Heart right ventricle (tissue), 16 donors: ENCODE measurements at places on chromosomes 12 and 14. TPM values are rescaled to one million over a fixed set of nuclear protein-coding genes. Genes with fewer than 3 reads are reported as not detected.

DPPA3 gene
- polyA plus RNA-seq, result not detected

KERA gene
- polyA plus RNA-seq, result not detected

LRTM2 gene
- not detected for polyA plus RNA-seq

HOXC12 gene
- not detected for polyA plus RNA-seq

HOXC9 gene
- not detected for polyA plus RNA-seq

OR4E2 gene
- polyA plus RNA-seq, result not detected

CBLN3 gene
- 1.8 TPM for polyA plus RNA-seq

PPP4R4 gene
- 0.22 TPM for polyA plus RNA-seq

TRPV4 gene
- 0.29 TPM for polyA plus RNA-seq

LRP1-AS gene
- polyA plus RNA-seq, result not detected

C14orf180 gene
- polyA plus RNA-seq, result 139 TPM

LHX5 gene
- not detected for polyA plus RNA-seq

GRCh38 chr12:3251067-3251466 is 173.9 kb downstream of the TSPAN9 start:
- no peak for DNase-seq

- DNase-seq, result no peak
Measured at GRCh38 chr12:45182511-45182910, 33.4 kb upstream of the ANO6 start.

DNA sequence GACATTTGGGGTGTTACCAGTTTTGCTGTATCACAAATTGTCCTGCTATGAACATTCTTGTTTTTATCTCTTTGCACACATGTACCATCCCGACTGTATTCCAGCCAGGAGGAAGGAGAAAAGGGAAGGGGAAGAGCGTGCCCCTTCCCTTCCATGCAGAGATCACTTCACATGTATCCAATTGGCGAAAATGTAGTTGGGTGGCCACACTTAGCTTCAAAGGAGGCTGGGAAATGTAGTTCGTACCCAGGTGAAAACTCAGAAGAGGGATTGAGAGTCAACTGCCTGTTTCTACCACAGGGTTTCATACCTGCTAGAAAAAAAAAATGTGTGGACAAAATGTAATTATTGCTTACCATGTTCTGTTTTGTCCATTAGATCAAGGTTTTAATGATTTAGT is 189.1 kb upstream of the PELI2 start:
- DNase-seq, result no peak

- DNase-seq, result no peak
Measured at GRCh38 chr12:8465301-8465996, 9.7 kb downstream of the CLEC6A start.

DNA sequence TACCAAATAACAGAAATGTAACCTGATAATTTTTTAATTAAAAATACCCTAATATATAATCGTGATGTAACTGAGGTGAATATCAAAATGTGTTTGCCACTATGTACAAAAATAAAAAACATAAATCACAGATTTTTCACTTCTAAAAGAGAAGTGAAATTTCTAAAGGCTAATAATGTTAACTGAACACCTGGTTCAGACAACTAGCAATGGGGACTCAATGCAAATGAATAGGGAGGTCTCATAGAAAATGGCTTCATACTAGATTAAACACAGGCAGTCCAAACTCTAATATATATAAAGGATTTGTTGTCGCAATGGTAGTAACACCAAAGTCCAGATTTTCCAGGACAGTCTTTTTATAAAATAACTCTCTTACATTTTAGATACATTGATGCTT is 365.4 kb upstream of the ATP2B1 start:
- no peak for DNase-seq

- peak; percentile 90 for DNase-seq
Measured at GRCh38 chr12:1606021-1606622, 11.7 kb upstream of the FBXL14 start.

DNA sequence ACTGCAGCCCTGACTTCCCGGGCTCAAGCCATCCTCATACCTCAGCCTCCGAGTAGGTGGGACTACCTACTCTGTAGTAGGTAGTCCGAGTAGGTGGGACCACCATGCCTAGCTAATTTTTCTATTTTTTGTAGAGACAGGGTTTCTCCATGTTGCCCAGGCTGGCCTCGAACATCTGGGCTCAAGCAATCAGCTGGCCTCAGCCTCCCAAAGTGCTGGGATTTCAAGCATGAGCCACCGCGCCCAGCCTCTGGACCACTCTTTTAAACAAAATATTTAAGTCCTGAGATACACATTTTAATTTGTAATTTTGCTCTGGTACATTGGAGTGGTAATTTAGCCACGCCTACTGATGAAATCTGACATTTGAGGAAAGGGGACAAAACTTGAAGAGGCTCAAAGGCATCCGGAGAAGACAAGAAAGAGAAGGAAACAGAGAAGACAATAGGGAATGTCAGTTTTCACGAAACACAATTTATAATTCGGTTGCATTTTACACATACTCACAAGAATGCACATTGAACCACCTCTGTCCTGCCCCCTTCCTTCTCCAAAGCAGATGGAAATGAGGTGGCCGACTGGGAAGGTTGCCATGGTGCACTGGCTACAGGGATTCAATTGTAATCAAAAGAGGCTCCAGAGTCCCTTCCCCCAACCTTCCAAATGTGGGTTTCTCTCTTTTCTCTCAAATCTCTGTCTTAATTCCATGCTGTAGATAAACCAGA is 9.7 kb upstream of the TUBA1A start:
- peak; percentile 48 for DNase-seq

GRCh38 chr14:93017301-93017797 is 94.4 kb downstream of the CHGA start:
- peak; percentile 55 for DNase-seq

DNA sequence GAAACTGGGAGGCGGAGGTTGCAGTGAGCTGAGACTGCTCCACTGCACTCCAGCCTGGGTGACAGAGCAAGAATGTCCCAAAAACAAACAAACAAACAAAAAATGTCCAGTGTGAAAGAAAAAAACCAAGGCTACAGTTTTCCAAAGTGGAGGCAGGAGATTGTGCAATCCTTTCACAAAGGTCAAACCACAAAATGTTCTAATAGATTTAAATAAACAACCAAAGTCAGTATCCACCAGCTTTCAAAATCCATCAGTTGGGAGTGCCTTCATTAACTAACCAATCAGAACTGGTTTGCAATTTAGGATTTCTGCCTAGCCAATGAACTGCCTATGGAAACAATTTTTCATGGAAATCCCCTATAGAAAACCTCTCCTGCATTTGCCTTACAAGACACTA is 52.3 kb upstream of the TRIM9 start:
- no peak for DNase-seq

- peak; percentile 98 for DNase-seq
Measured at GRCh38 chr14:34539407-34540180, at the start of gene EAPP. TSS of gene EAPP (minus strand) at chr14:34539701. CDS start at chr14:34539628, 73 bp downstream.

- no peak for DNase-seq
Measured at GRCh38 chr14:90642244-90642717, 173.9 kb downstream of the TTC7B start.

DNA sequence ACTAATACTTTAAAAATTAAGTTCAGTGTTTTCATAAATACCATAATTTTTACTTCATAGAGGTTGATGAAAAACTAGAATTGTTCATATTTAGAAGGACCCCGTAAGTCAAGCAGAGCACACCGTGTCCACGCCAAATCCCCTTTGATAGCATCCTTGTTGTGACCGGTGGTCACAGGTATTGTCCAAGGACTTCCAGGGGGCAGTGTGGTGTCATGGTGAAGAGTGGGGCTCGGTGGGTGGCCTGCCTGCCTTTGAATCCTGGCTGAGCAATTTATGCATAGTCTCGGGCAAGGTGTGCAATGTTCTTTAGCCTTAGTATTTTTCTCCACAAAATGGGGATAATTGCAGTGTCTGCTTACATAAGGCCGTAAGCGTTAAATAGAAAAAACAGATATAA is 169.9 kb downstream of the KTN1 start:
- no peak for DNase-seq

DNA sequence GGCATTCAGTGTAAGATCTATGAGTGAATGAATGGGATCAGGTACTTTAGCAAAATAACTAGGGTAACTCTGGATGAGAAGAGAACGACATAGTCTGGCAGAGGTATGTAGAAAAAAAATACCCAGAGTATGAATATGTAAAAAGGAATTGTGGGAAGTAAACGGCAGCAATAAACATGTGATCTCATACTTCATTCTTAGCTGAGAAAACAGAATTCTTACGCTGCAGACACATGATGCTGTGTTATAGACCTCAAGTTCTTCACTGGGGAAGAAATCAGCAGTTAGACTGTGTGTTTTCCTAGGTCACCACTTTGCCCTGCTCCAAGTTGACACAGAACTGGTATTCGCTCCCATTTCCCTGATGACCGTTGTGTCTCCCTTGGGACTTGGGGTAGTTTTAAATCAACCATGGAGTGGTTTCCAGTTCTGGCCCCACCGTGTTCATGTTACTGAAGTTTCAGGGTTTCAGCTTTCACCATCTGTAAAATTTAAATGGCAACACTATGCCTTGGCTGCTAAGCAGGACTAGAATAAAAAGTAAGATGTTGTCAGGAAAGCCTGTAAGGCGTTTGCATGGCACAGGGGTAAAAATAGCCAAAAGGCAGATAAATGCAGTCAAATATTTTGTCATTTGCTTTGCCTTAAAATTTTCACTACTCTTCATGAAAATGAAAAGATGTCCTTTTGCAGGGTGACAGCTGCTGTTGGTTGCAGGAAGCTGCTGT is 223.7 kb downstream of the PELI2 start:
- no peak for DNase-seq

DNA sequence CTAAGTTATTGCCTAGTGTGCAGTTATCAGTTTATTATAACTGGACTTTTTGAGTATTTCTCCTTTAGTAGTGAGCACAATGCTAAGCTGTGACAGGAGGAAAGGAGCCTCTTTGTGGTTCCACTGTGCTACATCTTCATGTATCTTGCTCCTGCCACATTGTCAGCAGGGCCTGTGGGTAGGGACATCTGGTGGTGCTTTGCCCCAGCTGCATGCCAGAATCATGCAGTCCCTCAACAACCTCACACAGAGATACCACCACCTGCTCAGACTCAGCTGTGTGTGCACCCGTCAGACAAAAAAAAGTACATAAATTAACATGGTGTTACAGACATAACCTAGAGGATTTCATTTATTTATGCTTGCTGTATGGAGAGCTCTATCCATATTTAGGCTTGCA is 51.1 kb downstream of the MIS18BP1 start:
- DNase-seq, result no peak

GRCh38 chr12:49920241-49920914 is 16.7 kb upstream of the FAIM2 start:
- no peak for DNase-seq

GRCh38 chr12:50482571-50482970 is 22.2 kb upstream of the DIP2B start:
- DNase-seq, result no peak

- DNase-seq, result no peak
Measured at GRCh38 chr12:95169368-95169767, 47.9 kb downstream of the FGD6 start.

DNA sequence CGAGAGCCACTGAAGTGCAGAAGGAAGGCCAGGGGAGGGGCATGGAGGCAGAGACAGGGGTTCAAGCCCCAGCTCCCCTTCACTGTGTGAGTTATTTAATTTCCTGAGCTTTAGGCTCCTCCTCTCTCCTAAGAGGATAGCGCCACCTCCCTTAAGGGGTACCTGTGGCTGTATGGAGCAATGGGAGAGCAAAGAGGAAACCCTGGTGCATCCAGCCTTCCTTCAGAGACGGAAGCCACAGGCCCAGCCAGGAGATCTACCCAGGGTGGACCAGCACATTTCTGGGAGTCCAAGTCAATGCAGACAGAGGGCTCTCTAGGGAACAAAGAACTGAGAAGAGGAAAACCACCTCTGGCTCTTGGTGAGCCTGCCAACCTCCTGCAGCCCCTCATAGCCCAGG is 90.3 kb downstream of the ZFP36L1 start:
- DNase-seq, result no peak

- DNase-seq, result no peak
Measured at GRCh38 chr14:104148433-104149277, 10.3 kb downstream of the KIF26A start.

- peak; percentile 95 for DNase-seq
Measured at GRCh38 chr14:104826189-104826860, 25.4 kb downstream of the ZBTB42 start.

GRCh38 chr14:19895282-19895681 is 20.3 kb downstream of the OR4K2 start:
- no peak for DNase-seq

GRCh38 chr14:103058164-103059055 is 1.1 kb upstream of the CDC42BPB start:
- no peak for DNase-seq

- DNase-seq, result no peak
Measured at GRCh38 chr12:103769240-103769945, 71.6 kb downstream of the NT5DC3 start.

DNA sequence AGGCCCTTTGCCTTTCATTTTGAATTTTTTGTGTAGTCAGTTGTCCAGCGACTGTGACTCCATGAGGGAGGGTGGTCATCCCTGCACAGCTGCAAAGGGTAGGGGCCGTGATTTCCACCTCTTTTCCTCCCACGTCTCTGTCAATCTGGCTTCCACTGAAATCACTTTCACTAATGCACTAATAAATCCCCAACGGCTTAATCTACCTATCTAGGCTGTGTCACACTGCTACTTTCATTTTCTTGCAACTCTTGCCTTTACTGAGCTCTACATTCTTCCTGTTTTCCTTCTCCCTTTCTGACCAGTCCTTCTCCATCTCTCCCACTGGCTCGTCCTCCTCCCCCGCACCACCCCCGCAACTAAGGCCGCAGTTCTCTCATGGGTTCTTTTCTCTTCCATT is 212.3 kb upstream of the FOXN3 start:
- no peak for DNase-seq

GRCh38 chr12:8890313-8891085 is 23.8 kb upstream of the PHC1 start:
- peak; percentile 66 for DNase-seq

DNA sequence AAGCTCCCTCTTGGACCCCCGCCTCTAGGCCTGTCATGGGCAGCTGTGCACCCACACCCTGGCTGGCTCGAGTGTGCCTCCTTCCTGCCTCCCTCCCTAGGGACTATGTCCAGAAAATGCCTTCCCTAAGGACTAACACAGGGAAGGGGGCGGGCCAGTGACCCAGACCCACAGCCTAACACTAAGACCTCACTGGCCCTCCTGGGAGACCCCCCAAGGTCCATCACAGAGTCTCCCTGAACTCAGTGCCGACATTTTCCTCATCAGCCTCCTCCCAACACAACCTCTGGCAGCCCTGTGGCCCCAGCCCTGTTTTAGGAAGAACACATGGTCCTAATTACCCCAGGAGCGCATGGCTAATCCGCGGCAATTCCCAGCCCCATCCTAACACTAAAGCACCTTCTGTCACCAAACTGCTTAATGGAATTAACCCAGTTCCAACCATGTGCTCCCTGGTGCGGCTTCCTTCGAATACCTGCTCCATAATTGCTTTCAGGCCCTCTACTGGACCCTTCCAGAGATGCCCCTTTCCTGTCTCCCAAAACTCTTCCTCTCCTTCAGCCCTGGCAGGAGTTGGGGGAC is 5.6 kb downstream of the MSI1 start:
- DNase-seq, result no peak

DNA sequence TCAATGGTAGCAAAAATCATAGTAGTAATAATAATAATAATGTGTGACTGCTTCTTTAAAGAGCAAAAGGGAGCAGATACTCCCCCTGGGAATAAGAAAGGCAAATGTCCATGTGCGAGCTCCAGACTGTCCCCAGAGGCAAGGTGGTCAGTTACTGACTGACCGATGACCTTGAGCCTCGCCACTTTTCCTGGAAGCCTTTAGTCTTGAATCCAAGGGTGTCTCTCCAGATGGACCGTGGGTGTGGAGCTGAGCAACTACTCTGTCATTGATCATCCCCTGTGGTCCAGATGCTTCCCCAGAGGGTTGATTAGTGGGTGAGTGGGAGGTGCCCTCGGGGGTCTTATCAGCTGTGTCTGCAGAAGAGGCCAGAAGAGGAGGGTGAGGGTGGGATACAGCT is 418.5 kb upstream of the TBX3 start:
- no peak for DNase-seq

GRCh38 chr12:65642061-65642661 is 182.1 kb upstream of the HMGA2 start:
- DNase-seq, result no peak
